ENCODE measurements at places on chromosomes 5 and 9. TPM values are rescaled to one million over a fixed set of nuclear protein-coding genes. Genes with fewer than 3 reads are reported as not detected.

GPX3 gene
- polyA plus RNA-seq, result 140 TPM

SURF1 gene
- 34.9 TPM for polyA plus RNA-seq

C5orf46 gene
- 3.0 TPM for polyA plus RNA-seq

CDH6 gene
- polyA plus RNA-seq, result 10.0 TPM

EXOSC3 gene
- 40.6 TPM for polyA plus RNA-seq

BBLN gene
- 30.8 TPM for polyA plus RNA-seq

PRDM9 gene
- not detected for polyA plus RNA-seq

QSOX2 gene
- polyA plus RNA-seq, result 9.1 TPM

CCL28 gene
- polyA plus RNA-seq, result 0.43 TPM

FGFR4 gene
- polyA plus RNA-seq, result 218 TPM

OR13J1 gene
- polyA plus RNA-seq, result 0.27 TPM

GABRA1 gene
- polyA plus RNA-seq, result 0.80 TPM

CFAP77 gene
- polyA plus RNA-seq, result 2.8 TPM

TNFSF15 gene
- polyA plus RNA-seq, result 12.0 TPM

GARNL3 gene
- 32.5 TPM for polyA plus RNA-seq

OBP2B gene
- not detected for polyA plus RNA-seq

IFNK gene
- not detected for polyA plus RNA-seq

CMBL gene
- 22.8 TPM for polyA plus RNA-seq

CATSPER3 gene
- 0.74 TPM for polyA plus RNA-seq

LVRN gene
- polyA plus RNA-seq, result 1.4 TPM

SCGB3A2 gene
- polyA plus RNA-seq, result 2,391 TPM

OGN gene
- polyA plus RNA-seq, result 201 TPM

GABRB2 gene
- 1.6 TPM for polyA plus RNA-seq

LARP1 gene
- 96.6 TPM for polyA plus RNA-seq

DNAH5 gene
- 3.8 TPM for polyA plus RNA-seq

MSX2 gene
- 0.93 TPM for polyA plus RNA-seq

DELE1 gene
- 146 TPM for polyA plus RNA-seq

SEC24A gene
- 23.7 TPM for polyA plus RNA-seq

TRIO gene
- 67.0 TPM for polyA plus RNA-seq

ARHGEF37 gene
- polyA plus RNA-seq, result 4.8 TPM

FOXD4L4 gene
- polyA plus RNA-seq, result 0.06 TPM

PCDHGC5 gene
- polyA plus RNA-seq, result 1.2 TPM

KCTD16 gene
- polyA plus RNA-seq, result 0.39 TPM

WDR38 gene
- polyA plus RNA-seq, result 7.2 TPM

ZNF189 gene
- polyA plus RNA-seq, result 43.5 TPM

NEUROG1 gene
- not detected for polyA plus RNA-seq

RMI1 gene
- 10.7 TPM for polyA plus RNA-seq

EIF4E1B gene
- polyA plus RNA-seq, result 0.08 TPM

PCDH12 gene
- polyA plus RNA-seq, result 33.0 TPM

MEIKIN gene
- not detected for polyA plus RNA-seq

PCDH1 gene
- polyA plus RNA-seq, result 22.8 TPM

OR1J1 gene
- not detected for polyA plus RNA-seq

MLANA gene
- 1.7 TPM for polyA plus RNA-seq

STPG3 gene
- 1.1 TPM for polyA plus RNA-seq

SCGB3A1 gene
- 3.5 TPM for polyA plus RNA-seq

CD72 gene
- 2.9 TPM for polyA plus RNA-seq

KIAA1958 gene
- polyA plus RNA-seq, result 14.7 TPM

GFI1B gene
- polyA plus RNA-seq, result 1.3 TPM

NKD2 gene
- polyA plus RNA-seq, result 6.4 TPM

GARIN3 gene
- polyA plus RNA-seq, result not detected

EDIL3 gene
- polyA plus RNA-seq, result 37.1 TPM

TMEM215 gene
- 0.05 TPM for polyA plus RNA-seq

PAEP gene
- not detected for polyA plus RNA-seq

All from right lung (tissue), 10 donors.